Activated CD4-positive, CD25-positive, alpha-beta regulatory T cell treated with anti-CD3 and anti-CD28 coated beads, Interleukin-2, amount 50 U/mL, for 72 hours (primary cell): ENCODE measurements at places on chromosomes 13 and 19.

DNA sequence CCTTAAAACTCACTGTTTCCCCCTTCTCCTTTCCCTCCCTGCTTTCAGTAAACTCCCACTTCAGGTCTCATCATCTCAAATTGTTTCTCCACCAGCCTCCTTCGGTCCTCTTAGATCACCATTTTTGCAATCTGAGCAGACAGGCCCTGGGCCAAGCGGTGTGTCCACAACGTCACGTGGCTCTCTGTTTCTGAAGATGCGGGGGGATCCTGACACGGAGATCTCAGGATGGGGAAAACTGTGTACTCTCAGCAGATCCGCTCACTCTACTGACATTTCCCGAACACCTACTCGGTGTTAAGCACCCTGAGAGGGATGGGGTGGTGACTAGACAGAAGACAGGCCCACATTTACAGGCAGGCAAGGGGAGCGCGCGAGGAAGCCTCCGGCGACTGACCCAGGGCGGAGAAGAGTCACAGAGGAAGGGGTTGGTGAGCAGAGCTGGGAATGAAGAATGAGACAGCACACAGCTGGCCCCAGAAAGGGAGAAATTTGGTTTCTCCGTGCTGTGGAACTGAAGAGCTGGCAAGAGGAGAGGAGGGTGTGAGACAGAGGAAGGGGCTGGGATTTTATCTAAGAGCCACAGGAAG lies 38.8 kb downstream of the SERP2 start:
- DNase-seq: no peak

DNA sequence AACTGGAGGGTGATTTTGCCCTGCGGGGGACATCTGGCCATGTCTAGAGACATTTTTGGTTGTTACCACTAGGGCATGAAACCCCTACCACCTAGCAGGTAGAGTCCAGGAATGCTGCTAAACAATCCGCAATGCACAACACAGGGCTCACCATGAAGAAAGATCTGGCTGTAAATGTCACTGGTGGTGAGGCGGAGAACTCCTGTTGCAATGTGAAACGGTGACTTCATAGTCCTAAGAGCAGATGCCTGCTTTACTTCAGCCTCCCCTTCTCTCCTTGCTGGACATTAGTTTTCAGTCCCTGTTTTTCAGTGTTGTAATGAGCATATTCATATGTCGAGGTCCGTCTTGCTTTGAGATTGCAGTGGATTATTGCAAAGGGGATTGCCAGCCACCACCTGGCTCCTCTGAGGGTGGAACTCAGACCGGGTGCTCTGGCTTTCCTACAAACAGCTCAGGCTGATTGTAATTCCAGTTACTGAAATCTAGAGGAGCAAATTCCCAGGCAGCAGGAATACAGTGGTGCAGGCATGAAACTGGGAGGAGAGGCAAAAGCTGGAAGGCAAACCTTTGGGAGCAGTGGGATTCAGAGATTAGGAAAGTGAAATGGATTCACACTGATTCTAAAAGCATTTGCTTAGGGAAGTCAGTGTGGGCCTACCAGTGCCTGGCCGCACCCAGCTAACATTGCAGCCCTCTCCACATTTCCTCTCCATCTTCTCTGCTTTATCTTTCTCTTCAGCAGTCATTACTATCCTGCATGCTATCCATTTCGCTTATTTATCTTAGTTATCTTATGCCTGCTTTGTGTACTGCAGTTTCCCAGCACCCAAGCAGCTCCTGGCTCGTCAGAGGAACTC lies 76.1 kb upstream of the PCDH8 start:
- DNase-seq: no peak

- no peak for DNase-seq
Measured at GRCh38 chr19:17762505-17763229, 11.4 kb downstream of the FCHO1 start.

DNA sequence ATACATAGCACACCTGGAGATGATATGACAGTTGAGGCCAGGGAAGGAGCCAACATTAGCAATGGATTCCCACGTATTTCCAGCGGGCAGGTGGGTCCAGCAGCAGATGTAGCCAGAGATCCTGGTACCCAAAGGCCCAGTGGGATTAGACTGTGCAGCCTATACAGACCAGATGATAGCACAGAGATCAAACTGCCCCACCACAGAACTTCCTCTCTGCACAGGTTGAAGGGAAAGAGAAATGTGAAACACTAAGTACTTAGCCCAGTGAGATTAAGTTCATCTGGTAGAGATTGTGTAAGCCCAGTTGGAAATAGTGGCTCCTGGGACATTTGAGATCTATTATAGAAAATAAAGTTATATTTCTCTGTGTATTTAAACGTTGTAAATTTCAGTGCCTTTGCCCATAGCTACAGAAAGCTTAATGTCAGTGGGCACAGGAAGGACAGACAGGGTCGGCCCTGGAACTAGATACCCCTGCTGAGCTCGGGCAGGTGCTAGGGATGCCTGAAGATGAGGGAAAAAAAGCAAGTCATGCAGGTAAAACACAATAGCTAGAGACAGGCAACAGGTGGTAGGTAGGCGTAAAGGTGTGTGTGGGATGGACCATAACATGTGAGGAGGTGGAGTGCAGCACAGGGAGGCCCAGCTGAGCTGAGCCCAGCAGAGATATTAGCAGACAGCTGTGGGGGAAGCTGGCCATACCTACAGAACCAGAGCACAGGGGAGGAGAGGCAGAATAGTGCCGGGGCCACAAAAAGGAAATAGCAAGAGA lies 27.3 kb upstream of the SPATA13 start:
- no peak for DNase-seq
